ENCODE measurements at places on chromosomes 6 and 20. TPM values are rescaled to one million over a fixed set of nuclear protein-coding genes. Genes with fewer than 3 reads are reported as not detected.

GRCh38 chr6:104603108-104603745, 256.5 kb downstream of the HACE1 start:
- no peak for DNase-seq

DNA sequence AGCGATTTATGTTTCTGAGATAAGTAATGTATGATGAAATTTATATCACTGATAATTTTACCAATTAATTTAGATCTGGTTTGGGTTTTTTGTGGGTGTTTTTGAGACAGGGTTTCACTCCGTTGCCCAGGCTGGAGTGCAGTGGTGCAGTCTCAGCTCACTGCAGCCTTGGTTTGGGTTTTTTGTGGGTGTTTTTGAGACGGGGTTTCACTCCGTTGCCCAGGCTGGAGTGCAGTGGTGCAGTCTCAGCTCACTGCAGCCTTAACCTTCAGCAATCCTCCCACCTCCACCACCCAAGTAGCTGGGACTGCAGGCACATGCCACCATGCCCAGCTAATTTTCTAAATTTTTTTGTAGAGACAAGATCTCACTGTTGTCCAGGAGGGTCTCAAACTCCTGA, 13.0 kb downstream of the MRS2 start:
- no peak for DNase-seq

The LST1 gene
- not detected for total RNA-seq

DNA sequence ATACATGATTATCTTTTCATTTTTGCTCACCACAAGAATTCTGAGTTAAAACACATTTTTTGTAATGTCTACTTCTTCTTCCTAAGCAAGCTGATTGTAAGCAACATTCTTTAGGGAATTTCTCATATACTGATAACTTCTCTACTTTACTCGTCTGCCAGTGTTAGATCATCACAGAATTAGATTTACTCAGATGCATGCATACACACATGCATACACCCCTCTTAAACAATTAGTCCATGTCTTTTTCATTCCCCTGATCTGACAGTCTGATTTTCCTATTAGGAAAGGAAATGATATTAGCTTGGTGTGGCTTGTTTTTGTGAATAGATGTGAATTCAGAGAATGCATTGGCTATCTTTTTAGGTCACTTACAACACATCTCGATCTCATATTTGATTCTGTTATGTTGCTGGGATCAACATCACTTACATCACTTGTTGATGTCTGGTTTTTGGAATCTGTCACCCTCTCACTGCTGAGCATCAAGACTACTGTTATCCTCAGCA, 91.4 kb downstream of the FIG4 start:
- no peak for DNase-seq

GRCh38 chr6:82030761-82031503, 216.6 kb downstream of the IBTK start:
- DNase-seq = no peak

DNA sequence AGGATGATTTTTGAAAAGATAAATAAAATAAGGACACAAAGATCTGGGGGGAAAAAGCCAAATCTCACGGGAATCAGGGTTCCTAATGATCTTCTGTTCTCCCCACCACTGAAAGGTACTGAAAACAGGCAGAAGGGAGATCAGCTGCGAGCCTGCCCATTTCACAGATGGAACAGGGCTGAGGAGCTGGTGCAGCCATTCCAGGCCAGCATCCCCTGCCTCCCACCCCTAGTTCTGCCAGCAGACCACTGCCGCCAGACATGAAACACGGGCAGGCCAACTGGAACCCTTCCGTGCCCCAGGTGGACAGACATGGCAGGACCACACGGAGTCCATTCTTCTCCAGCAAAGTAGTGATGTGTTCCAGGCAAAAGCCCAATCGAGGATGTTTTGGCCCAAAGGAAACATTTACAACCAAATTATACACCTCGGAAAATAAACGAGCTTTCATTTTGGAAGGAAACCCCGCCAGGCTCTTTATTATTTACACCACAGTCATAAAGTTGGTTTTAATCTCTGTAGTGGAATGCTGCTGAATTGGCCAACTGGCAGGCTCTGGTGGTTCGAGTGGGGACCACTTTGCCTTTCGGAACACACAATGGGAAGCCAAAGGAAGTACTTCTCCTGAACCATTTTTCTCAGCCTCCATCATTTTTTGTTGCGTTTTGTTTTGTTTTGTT, 28.2 kb downstream of the ISM1 start:
- DNase-seq = no peak

The ANKRD6 gene
- 1.0 TPM for total RNA-seq

The IL17A gene
- total RNA-seq = not detected

The LTA gene
- not detected for total RNA-seq

DNA sequence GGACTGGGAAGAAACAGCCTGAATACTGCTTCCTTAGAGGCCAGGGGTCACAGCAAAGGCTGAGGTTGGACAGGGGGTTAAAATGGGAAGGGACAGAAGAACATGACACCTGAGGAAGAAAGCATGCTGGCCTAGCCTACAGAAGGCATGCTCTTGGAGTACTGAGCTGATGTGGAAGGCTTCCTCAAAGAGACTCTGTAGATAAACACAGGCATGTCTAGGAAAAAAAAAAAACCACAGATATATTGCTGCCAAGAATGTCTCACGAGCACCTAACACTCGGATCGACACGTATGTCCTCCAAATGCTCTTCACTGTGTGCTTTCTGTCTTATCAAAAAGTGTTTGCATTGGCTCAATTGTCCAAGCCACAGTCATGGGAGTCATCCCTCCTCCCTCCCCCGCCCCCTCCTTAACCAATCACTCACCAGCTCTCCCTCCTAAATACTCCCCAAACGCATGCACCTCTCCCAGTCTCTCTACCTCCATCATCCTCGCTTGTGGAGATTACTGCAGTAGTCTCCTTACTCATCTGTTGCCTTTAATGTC, 101.1 kb upstream of the LRFN2 start:
- DNase-seq = peak; percentile 7

DNA sequence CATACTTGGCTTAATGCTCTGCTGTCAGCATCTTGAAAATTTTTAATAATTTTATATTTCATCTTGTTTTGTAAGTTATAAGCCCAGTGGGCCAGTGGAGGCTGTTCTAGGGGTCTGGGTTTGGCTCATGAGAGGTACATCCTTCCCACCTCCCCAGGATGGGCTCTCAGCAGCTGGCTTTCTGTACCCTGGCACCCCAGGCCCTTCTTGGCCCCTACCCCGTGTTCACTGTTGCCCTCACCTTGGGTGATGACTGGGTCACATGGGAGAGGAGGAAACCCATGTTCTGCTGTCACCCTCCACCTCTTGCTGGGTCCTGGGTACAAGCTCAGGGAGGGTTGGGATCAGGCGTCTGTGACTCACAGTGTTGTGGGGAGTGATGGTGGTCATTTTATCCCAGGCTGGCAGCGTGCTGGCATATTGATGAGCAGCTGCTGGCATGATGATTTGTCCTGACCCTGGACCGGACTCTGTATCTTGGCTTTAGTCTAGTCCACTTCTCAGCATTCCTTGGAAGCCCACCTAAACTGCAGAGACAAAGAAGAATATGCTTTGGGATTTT, 34.6 kb downstream of the SLC16A10 start:
- DNase-seq = no peak

GRCh38 chr6:111837007-111837406, 36.2 kb downstream of the FYN start:
- no peak for DNase-seq

The CCN2 gene
- 25.7 TPM for total RNA-seq

DNA sequence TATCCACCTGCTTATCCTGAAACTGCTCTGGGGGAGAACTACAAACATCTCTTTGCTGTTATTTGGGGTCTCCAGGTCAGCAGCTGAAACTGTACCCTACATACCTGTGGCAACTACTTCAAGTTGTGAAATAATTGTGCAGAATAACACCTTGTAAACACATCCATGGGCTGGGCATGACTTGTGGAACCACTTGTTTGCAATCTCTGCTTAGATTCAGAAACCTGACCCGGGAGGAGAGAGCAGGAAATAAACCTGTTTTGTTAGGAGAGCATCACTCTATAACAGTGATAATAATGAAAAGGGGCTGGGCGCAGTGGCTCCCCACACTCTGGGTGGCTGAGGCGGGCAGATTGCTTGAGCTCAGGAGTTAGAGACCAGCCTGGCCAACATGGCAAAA, 183.1 kb downstream of the NFATC2 start:
- no peak for DNase-seq

The WFDC10A gene
- total RNA-seq = not detected

GRCh38 chr6:39891976-39892375, 42.3 kb downstream of the MOCS1 start:
- DNase-seq = no peak

- peak; percentile 73 for DNase-seq
Observed at GRCh38 chr6:5036269-5036668, 32.4 kb upstream of the RPP40 start.

- DNase-seq = no peak
Observed at GRCh38 chr6:90429713-90430112, 133.1 kb upstream of the BACH2 start.

DNA sequence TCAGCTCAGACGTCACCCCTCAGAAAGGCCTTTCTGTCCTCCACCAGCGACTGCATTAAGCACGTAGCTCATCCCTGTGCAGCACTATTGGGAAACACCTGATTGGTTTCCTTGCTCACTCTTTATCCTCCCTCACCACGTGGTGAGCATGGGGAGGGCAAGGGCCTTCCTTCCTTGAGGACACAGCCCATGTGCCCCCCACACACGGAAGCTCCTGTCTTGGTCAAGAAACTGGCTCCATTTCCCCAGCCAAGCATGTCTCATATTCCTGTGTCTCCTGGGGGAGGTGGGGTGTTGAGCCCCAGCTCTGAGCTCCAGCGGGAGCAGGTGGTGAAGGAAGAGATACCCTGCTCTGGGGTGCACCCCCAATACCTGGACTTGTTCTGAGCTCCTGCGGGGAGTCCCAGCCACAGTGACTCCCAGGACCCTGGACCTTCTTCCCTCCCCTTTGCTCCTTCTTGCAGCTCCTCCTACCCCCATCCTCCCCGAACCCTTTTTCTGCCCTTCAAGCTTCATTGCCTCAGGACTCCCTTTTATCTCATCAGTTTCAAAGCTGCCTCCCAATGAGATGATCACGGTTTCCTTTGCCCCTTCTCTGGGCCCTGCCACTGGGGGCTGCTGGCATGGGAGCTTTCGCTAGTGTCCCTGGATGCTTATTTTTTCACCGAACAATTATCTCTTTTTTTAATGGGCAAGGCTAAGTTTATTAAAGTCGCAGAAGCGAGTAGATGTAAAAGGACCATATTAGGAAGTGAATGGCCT, 230.1 kb downstream of the TFAP2C start:
- DNase-seq = no peak

DNA sequence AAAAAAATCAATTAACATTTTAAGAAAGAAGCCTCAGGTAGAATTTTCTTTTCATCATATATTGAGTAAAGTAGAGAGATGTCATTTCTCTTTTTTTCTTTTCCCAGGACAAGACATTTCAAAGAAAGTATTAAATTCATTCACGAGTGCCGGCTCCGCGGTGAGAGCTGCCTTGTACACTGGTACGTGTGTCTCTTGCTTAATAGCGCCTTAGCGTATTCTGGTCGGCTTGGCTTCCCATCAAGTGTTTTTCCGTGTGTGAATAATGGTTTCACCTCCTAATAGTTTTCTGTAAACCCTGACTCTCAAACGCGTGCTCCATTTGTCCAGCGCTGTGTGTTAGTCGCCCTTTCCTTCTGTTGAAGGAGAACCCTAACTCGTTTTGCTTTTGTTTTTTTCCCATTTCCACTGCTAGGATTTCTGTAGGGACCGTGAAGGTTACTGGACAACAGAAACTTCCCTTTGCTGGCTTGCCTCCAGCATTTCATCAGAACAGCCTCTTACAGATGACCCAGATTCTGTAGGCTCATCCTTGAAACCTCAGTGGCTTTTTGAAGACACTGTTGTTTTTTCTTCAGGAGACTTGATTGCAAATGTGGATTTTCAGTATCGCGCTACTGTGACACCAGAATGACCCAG, 45.7 kb upstream of the IRF4 start:
- no peak for DNase-seq

- DNase-seq = peak; percentile 85
Observed at GRCh38 chr6:3825331-3825831, 23.8 kb upstream of the FAM50B start.

GRCh38 chr20:2697768-2698167, 5.2 kb downstream of the EBF4 start:
- DNase-seq = no peak

Data from HT1080 (cell line).